ENCODE measurements at places on chromosomes 5 and 9. TPM values are rescaled to one million over a fixed set of nuclear protein-coding genes. Genes with fewer than 3 reads are reported as not detected.

DNA sequence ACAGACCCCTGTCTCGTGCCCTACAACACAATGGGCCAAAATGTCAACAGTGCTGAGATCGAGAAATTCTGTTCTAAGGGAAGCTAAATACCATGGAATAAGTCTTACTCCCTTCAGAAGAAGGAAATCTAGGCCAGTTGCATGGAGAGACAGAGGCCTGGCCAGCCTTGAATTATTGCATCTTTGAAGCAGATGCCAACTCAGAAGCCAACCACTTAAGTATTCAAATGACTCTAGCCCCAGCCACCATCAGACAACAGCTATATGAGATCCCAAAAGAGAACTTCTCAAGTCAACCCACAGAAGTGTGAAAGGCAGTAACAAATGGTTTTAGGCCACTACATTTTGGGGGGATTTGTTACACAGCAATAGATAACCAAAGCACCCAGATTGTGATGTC is 180.1 kb downstream of the ACTL7B start:
- no peak for DNase-seq

DNA sequence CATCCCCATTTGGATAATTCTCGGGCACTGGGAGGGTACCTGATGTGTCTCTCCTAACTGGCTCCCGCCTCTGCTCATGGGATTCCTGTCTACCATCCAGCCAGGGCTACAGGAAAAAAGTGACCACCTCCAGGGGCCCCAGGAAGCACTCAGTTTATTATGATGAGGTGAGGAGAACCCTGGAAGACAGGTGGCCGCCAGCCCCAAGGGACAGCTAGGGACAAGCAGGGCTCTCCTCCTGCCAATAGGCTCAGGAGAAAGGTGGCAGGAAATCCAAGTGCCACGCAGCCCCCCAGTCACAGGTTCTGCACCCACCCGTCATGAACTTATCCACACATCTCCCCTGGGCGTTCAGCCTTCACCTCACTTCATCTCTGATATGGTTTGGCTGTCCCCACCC is 61.5 kb upstream of the ZNF354A start:
- DNase-seq, result no peak

DNA sequence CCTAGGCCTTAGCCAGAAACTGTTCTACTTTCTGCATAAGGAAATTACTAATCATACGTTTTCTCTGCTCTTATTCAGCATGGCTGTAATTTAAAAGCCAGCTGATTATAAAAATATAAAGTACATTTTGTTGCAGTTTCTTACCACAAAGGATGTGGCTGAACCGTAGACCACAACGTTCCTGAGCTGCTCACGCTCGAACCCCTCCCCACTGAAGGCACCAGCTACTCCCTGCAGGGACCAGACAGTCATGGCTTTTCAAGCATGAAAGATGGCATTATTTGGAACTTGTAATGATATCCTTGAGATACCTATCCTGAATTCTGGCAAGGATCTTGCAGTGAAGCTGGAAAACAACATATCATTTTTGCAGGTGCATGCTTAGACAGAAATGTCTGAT is 91.8 kb upstream of the DMRT1 start:
- DNase-seq, result no peak

DNA sequence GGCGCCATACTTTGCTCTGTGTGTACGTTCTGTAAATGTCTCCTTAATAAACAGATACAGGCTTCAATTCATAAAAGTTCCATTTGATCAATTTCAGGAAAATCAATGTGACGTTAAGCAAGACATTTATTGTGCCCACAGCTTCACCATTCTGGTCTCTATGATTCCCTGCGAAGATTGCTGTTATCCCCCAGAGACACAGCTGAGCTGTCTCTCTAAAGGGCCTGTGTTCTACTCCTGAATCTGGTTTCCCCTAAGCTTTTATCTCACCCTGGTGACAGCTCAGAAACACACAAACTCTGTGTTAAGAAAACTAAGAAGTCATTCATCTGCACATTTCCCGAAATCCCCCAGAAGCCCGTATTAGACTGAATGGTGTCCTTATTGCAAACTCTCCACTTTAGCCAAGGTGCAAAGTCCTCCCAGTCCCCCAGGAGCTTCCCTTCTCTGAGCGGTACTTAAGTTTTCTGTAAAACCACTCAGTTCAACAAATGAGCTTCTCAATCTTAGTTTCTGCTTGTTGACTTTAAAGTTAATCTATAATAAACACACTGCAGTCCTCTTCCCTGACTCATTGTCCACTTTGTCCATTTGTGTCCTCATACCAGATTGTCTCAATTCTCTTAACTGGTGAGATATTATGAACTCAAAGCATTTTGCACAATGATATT is 1.4 kb upstream of the C5orf15 start:
- DNase-seq, result no peak

DNA sequence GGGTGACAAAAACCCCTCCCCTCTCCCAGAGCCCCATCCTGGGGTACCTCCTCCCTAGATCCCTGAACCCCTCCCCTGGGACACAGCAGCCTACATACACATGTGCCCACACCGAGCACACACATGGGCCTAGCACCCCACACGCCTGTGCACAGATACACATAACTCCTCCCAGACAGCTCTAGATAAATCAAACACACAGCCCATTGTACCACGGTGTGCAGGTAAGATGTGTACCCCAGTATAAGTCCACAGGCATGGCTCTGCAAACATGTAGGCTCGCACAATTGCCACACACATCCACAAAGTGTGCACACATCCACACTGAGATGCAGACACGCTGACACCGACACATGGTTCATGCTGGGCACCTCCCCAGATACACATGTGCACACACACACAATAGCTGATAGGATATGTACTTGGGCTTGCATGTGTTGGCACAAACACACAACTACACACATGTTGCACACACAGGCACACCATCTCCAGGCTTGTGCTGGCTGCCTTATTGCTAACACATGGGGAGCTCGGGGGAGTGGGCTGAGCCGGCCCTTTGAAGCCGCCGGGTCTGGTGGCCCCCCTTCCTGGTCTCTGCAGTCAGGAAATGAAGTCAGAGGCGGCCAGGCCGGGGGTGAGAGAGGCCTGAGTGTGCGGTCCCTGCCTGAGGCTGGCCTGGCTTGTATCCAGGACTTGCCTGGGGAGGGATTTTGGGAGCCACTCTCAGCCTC is 30.2 kb downstream of the GOLGA2 start:
- DNase-seq, result no peak

GRCh38 chr5:180100621-180101450 is 29.3 kb upstream of the RNF130 start:
- DNase-seq, result no peak

DNA sequence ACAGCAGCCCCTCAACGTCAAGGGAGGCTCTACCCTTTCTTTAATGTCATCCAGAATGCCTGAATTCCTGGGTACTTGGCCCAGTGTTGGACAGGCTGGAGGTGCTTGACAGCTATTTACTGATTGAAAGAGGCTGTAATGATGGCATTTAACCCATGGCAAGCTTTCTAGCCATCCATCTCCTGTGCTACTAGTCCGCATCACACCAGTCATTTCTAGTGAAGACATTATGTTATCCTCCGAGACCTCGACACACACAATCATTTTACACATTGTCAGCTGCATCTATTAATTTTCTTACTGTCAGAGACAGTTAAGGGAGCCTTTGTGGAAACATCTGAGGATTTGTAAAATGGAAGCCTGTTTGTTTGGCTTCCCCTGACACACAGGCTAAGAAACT is 149.3 kb upstream of the FSTL4 start:
- DNase-seq, result no peak

DNA sequence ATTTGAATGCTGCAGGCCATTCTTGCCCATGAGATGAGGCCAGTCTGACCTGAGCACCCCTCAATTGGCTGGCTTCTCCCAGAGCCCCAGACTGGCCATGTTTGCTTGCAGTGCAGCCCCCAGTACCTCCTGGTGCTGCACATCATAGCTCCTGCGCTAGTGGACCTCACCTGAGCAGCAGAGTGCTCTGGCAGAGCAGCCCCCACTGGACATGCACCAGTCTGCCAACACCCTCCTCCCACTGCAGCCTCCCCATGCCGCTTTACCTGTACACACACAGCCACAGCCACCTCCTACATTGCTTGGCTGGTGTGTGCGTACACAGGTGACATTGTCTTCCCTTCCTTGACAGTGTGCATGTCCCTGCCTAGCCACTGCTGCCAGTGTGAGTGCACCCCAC is 940.2 kb downstream of the EFNA5 start:
- DNase-seq, result no peak

DNA sequence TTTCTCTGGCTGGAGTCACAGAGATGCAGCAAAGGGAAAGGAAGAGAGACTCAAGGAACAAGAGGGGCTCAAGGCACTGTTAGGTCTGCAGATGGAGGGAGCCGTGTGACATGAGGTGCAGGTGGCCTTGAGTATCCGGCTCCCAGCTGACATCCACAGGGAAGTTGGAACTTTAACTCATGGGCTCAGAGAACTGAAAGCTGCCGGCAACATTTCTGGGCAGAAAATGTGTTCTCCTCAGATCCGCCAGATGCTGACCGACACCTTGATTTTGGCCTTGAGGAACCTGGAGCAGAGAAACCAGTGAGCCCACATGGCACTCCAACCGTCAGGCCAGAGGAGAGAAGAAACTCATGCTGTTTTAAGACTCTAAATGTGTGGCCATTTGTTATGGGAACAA is 258.1 kb upstream of the IRX2 start:
- no peak for DNase-seq

GRCh38 chr5:61055434-61056006 is 106.7 kb downstream of the SMIM15 start:
- no peak for DNase-seq

PCDHA9 gene
- 0.29 TPM for total RNA-seq

WNK2 gene
- 37.2 TPM for total RNA-seq

SPAG8 gene
- total RNA-seq, result 4.6 TPM

GRIN1 gene
- 0.83 TPM for total RNA-seq

CYLC2 gene
- total RNA-seq, result not detected

Measured in mucosa of gallbladder (tissue), 1 donor.